ENCODE measurements at places on chromosomes 4 and X.

DNA sequence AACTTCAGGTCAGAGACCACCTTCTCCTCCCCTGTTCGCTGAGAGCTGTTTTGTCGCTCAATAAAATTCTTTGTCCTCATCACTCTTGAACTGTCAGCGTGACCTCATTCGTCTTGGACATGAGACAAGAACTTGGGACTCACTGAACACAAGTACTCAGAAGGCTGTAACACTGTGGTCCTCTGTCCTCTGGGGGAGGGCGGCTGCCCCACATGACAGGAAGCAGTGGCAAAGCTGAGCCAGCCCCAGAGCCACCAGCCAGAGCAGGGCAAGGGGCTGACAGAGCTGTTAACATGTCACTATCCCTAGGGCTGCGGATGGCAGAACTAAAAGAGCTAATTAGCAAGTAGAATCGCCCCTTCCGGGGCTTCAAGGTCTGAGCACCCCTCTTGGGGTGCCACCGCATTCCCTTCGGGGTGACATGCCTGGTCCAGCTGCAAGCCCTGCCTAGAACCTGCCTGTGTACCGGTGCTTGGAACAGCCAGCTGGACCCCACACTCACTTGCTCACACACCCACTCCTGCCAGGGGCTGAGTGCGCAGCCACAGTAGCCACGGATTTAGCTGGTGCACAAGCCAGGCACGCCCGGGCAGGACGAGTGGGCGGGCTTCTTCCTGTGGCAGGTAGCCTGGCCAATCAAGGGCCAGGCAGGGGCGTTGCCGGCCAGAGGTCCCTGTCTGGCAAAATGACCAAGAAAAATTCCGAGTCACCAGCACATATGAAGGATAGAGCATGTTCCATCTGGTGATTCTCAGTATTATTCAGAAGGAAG lies 648.6 kb upstream of the AGA start:
- no peak for DNase-seq

DNA sequence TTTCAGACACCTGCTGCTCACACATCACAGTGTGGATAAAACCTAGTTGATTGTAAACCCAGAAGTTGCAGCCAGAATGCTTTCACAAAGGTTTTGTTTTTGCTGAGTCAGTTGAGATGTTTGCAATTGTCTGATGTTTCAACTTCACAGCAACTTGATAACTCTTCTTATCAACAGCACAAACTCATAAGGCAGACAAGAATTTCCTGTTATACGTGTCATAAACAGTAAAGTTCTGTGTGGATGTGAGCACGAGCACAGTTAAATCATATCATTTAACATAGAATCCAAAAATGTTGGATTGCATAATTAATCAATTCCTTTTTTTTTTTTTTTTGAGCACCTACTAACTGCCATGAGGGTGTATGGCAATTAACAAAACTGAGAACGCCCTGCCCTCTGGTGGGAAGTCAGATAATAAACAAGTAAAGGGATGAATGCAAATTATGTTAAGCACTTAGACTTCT lies 512.2 kb downstream of the PDHA2 start:
- no peak for DNase-seq

DNA sequence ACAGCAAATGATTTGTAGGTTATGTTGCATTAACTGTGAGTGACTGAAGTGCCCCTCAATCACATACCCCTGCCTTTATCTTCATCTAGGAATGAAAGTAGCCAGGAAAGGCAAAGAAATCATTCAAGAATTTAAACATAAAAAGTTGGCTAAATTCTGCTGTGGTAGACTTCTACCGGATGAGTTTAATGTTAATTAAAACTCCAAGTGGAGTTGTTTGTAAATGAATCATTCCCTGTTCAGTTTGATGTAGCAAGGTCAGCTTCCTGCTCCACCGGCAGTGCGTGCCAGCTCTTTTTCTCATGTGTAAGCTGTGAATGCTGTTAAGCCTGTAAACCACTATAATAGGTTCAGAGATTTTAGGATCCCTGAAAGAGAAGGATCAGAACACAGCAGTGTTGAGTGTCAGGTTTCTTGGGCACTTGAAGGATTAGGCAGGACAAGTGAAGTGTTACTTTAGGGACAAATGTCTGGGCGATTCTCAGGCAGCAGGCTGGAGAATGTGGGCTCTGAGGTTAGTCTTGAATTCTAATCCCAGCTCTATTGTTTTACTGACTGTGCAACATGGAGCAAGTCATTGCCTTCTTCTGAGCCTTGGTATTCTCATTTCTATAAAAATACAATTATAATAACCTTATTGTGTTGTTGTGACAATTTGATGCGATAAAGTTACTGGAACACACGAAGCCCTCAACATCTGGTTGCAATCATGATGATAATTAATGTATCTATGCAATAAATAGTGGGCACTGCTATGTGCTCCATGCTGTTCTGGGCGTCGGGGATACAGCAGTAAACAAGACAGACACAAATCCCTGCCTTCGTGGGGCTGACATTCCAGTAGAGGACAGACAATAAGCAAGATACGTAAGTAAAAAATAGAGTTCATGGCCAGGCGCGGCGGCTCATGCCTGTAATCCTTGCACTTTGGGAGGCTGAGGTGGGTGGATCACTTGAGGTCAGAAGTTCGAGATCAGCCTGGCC lies 112.0 kb downstream of the SHROOM3 start:
- DNase-seq, result no peak

- DNase-seq, result no peak
Measured at GRCh38 chr4:70114096-70114495, 39.9 kb upstream of the PRR27 start.

DNA sequence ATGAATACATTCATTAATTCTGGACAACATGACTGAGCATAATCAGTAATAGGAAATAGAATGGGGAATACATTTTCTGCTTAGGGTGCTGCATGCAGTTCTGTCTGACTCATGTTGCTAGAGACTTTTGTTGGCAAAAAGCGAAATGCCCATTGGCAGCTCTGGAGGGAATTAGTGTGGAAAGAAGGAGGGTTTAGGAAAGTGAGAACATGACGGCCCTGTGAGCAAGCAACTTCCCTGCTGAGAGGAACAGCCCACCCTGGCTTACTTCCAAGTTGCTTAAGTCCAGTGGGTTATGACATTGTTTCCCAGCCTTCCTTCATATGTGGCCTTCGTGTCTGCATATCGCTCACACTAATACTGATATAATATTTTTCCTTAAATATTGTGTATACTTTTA lies 13.8 kb downstream of the MAD2L1 start:
- no peak for DNase-seq

GRCh38 chr4:10114607-10115006 lies 2.0 kb downstream of the WDR1 start:
- DNase-seq, result no peak

GRCh38 chr4:21856754-21857153 lies 91.8 kb downstream of the KCNIP4 start:
- no peak for DNase-seq

- DNase-seq, result no peak
Measured at GRCh38 chr4:6632125-6632524, 8.4 kb upstream of the MRFAP1 start.

- no peak for DNase-seq
Measured at GRCh38 chr4:184729946-184730345, 4.0 kb downstream of the CENPU start.

All from stimulated activated CD8-positive, alpha-beta memory T cell treated with anti-CD3 and anti-CD28 coated beads, Interleukin-4, amount 100 ng/mL, for 1 hour (primary cell).